ENCODE measurements at places on chromosomes 6 and 20.

- DNase-seq, result no peak
These were observed 234.9 kb downstream of the BCKDHB start for GRCh38 chr6:80341330-80341729.

DNA sequence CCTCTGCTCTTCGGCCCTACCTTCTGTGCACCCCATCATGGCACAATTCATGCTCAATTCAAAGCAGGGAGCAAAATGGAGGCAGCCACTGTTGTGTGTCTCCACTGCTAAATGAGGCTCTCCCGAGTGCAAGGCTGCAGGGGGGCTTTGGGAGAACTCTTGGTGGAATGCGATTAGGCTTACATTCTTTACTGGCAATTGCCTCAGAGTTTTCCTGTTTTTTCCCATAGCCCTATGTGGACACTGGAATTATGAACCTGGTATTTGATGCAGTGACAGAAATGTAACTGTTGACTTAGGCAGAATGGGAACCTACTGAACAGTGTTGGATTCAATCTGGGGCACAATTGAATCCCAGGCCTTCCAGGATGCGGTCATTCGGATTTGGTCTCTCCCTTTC is 187.9 kb upstream of the GMDS start:
- no peak for DNase-seq

DNA sequence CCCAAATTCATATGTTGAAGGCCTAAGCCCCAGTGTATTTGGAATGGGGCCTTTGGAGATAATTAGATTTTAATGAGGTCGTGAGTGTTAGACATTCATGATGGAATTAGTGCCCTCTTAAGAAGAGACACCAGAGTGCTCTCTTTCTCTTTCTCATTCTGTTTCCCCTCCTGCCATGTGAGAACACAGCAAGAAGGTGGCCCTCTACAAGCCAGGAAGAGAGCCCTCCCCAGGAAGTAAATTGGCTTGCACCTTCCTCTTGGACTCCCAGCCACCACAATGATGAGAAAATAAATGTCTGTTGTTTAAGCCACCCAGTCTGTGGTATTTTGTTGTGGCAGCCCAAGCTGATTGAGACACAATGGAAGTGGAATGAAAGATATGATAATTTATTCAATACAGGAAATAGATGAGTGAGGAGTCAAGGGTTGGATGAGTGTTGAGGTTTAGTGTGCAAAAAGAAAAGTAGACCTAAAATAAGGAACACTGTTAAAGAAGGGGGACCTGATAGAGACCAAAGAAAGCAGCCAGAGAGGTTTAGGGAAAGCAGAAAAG is 25.9 kb upstream of the ATXN1 start:
- no peak for DNase-seq

- no peak for DNase-seq
These were observed 176.9 kb downstream of the SYNDIG1 start for GRCh38 chr20:24646321-24646720.

DNA sequence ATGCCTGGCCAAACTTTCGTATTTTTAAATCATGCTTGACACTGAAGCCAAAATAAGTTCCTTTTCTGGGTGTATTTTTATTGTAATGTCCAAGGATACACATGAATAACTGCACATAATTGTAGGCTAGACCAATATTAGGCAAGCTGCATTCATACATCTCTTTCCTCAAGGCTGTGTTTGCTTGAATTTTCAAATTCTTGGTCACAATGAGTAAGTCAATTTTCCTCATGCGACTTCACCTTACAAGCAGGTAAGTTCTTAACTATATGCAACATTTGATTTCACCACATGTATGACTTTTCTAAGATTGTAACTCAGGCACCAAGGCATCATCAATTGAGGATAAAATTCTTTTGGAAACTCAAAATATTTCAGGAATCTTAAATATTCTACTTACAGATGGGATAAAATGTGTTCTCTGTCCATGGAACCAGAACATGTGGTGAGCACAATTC is 112.4 kb upstream of the ZNF217 start:
- DNase-seq, result no peak

DNA sequence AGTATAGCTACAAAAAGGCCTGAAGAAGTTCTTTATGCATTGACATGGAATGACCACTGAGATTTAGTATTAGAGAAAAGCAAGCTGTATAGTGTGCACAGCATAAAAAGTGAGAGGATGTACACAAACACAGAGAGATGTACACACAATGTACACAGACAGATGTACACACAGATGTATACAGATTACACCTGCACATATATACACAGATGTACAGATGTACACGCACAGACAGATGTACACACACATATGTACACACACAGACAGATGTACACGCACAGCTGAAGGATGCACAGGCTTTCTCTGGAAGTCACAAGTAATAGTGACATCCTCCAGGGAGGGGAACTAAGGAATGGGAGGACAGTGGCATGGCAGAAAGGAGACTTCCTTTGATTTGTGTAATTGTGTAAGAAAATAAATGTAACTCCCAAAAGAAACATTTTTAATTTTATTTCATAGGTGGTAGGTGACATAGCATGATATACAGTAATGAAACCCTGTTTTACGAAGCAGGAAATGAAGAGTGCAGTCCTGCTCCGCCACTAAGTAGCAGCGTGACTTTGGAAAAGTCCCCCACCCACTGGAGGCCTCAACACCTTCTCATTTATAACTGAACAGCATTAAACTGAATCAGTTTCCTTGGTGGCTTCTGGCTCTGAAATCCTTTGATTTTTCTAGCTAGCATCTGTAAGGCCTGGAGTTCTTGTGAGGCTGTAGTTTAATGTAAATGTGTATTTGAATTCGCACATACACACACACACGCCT is 14.1 kb downstream of the NFATC2 start:
- no peak for DNase-seq

GRCh38 chr6:117481926-117482239 is 591 bp upstream of the DCBLD1 start:
- DNase-seq, result no peak

- no peak for DNase-seq
These were observed 17.9 kb downstream of the BPHL start for GRCh38 chr6:3136292-3137011.

DNA sequence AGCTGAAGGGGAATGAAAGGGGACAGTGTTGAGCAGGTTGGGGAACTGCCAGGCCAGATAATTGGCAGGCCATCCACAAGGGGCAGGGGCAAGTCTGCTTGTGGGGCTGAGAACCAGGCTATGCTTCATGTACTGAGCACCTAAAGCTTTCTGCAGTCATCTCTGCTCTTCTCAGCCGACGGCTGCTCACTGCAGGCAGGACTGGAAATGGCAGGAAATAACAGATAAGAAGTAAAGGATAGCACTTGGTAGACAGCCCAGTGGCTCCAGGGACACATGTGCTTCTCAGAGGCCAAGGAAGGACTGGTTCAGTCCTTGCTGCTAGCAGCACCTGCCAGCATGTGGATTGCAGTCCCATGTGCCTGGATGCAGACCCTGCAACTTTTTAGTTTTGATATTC is 89.8 kb downstream of the CD164 start:
- DNase-seq, result no peak

DNA sequence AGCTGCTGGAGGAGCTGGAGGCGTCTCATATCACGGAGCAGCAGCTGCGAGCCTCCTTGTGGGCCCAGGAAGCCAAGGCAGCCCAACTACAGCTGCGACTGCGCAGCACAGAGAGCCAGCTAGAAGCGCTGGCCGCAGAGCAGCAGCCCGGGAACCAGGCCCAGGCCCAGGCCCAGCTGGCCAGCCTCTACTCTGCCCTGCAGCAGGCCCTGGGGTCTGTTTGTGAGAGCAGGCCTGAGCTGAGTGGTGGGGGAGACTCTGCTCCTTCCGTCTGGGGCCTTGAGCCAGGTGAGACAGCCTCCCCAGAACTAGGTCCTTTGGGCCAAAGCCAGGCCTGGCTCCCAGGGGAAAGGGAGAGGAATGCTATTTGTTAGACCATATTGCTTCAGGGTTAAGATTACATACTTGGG is 31.7 kb downstream of the C20orf173 start:
- no peak for DNase-seq

GRCh38 chr6:13338038-13338437 is 9.7 kb upstream of the TBC1D7 start:
- no peak for DNase-seq

GRCh38 chr6:51531623-51532022 is 555.8 kb downstream of the PKHD1 start:
- no peak for DNase-seq

DNA sequence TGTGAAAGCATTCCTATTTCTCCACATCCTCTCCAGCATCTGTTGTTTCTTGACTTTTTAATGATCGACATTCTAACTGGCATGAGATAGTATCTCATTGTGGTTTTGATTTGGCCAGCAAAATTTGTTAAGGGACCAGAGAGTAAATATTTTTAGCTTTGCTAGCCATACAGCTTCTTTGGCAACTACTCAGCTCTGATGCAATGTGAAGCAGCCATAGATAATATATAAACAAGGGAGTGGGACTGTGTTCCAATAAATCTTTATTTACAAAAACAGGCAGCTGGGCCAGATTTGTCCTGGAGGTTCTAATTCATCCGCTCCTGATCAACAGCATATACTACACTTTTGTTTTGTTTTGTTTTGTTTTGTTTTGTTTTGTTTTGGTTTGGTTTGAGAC is 202.9 kb downstream of the ZNF217 start:
- no peak for DNase-seq

DNA sequence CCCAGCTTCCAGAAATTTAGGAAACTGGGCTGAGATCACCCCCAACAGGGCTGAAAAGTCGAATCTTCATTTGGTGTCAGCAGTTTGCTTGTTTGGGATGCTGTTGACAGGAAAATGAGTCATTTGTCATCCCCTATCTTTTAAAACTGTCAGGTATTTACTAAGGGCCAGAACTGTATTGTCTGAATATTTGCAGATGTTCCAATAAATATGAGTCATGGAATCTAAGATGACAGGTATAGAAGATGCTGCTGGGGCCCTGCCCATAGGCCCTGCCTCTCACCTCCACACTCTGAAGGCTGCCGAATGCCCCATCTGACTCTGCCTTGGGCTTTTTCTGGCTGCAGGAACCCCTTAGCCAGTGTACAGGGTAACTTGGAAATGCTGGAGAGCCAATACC is 3.9 kb downstream of the ETV7 start:
- DNase-seq, result no peak

DNA sequence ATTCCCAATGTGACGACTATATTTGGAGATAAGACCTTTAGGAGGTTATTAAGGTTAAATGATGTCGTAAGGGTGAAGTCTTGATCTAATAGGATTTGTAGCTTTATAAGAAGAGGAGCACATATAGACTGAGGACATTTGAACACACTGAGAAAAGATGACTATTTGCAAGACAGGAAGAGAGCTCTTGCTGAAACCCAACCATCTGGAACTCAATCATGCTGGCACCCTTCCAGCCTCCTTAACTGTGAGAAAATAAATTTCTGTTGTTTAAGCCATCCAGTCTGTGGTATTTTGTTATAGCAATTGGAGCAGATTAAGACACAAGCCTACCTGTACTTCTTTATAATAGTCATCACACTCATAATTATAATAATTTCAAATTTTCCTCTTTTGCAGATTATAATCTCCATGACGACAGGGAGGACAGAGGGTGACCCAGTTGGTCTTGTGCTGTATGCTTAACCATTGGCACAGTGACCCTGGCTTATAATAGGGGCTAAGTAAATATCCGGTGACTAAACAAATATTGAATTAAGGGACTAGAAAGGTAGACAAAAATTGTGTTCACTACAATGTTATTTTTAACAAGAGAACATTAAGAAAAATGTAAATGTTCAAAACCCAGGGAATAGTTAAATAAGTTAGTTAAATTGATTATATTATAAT is 206.4 kb upstream of the HDDC2 start:
- DNase-seq, result no peak

DNA sequence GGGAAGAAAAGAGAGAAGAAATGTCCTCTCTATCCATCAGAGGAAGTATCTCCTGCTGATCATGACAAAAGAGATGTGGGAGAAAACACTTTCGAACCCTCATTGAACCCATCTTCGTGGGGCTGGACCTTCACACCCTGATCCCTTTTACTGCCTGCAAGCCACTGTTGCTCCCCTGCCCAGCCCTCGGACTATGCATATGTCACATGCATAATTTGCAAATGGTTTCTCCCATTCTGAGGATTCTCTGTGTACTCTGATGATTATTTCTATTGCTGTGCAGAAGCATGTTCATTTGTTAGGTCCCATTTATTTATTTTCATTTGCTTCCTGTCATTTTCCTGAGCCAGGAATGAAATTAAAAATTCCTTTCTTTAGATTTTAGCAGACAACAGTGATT is 64.7 kb downstream of the DNAAF9 start:
- DNase-seq, result no peak

DNA sequence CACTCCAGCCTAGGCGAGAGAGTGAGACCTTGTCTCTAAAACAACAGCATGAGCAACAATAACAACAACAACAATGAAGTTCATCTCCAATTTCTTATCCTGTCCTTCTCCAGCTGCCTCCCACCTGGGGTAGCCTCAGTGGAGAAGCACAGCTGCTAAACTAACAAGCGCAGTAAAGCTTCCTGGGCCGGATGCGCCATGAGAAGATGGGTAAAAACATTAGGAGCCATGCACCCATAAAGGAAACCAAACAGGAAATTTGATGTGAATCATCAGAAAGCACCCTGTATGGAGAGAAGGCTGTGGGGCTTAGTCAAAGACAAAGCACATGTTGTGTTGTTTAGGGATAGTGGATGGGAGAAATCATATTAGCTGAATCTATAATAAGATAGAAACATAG is 61.1 kb upstream of the CCN6 start:
- no peak for DNase-seq

DNA sequence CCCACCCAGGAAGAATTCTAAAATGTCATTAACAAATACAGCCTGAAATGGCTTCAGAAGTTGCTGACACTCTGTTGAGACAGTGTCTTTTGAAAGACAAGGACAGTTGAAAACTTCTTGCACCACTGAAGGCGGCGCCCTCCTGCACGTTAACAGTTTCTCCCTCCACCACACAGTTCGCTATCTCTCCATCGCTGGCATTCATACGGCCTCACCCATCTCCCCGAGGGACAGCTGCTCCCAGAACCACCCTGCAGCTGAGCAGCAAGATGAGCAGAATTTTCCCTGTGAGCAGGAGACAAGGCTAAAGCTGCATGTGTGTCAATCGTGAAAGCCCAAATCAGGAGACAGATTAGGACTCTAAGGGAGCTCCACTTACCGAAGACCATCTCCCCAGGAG is 113.3 kb downstream of the LY86 start:
- no peak for DNase-seq

DNA sequence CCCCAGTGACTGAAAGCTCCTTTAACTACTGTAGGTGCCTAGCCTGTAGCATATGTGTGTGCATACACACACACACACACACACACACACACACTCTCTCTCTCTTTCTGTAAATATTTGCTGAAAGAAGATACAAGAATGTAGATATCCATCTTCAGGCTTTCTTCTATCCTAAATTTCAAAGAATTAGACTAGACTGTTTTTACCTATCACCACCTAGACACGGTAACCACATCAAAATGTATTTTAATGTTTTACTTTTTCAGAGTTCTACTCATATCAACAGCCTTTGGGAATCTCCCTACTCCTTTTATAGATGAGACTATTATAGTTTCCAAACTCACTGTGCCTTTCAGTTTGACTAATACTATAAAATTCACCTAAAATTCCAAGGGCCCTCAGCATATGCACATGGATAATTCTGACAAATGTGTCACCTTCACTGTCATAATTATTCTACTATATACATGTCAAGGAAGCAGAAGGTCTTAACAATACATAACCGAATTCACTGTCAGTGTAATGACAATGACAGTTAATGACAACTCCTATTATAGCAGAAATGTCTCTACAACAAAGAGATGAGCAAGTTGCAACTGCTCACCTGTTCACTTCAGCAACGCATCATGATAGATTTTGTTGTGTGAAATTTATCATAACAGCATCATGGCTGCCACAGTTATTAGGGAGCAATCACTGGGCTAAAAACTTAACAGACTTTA is 236.5 kb downstream of the GMPR start:
- no peak for DNase-seq

GRCh38 chr6:130724089-130724488 is 103.1 kb upstream of the SMLR1 start:
- no peak for DNase-seq
